ENCODE measurements at places on chromosomes 2 and 18. TPM values are rescaled to one million over a fixed set of nuclear protein-coding genes. Genes with fewer than 3 reads are reported as not detected.

- H3K27me3 ChIP-seq: no peaks in the 10 kb centered on the region
- no peak overlapping the region for H3K4me3 ChIP-seq
- no peaks in the 10 kb centered on the region for H3K36me3 ChIP-seq
- peak; percentile 22 for DNase-seq
- peaks cover 2% of the 10 kb centered on the region for H3K4me1 ChIP-seq
- H3K27ac ChIP-seq: no peak overlapping the region
These were observed 467.2 kb downstream of the LRRTM4 start for GRCh38 chr2:77054938-77055337.

DNA sequence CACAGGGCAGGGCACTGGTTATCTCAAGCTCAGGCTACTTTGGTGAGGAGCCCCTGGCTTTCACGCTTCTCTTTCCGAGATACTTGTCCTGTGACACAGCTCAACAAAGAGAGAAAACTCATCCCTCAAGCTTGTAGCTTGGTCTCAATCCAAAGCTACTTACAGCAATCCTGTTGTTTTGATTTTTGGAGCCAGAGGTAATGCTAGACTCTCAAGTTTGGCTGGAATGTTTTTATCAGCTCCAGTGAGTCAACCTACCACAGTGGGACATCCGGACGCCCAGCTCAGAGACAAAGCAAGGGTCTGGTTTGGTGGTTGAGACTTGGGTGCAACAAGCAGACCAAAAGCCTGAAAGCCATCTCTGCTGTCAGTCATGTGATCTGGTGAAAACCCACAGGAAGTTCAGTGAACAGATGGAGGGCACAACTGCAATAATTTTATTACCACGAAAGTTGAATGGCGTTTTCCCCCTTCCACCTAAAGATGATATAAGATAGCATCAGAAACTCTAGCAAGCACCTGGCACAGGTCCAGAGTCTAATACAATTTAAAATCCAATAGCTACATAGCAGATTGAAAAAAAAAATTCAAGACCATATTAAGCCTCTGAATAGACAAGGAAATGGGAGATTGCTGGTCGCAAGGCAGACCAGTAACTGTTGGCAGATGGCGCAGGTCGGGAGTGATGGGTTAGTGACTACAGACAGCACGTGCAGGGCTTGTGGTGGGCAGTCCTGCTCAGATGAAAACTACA, 102.3 kb upstream of the SMAD7 start:
- DNase-seq: no peak
- H3K4me1 ChIP-seq: no peaks in the 10 kb centered on the region
- H3K27ac ChIP-seq: no peak overlapping the region
- no peaks in the 10 kb centered on the region for H3K36me3 ChIP-seq
- no peaks in the 10 kb centered on the region for H3K27me3 ChIP-seq
- H3K4me3 ChIP-seq: no peak overlapping the region

- H3K4me3 ChIP-seq: no peak overlapping the region
- no peaks in the 10 kb centered on the region for H3K36me3 ChIP-seq
- H3K27ac ChIP-seq: no peak overlapping the region
- no peak for DNase-seq
These were observed 286.9 kb downstream of the TMX3 start for GRCh38 chr18:68427951-68428401.

GRCh38 chr18:13048061-13048595, 57.0 kb downstream of the CEP192 start:
- no peak overlapping the region for H3K27ac ChIP-seq
- H3K36me3 ChIP-seq: peaks cover 18% of the 10 kb centered on the region
- H3K4me1 ChIP-seq: no peaks in the 10 kb centered on the region
- DNase-seq: no peak
- no peaks in the 10 kb centered on the region for H3K27me3 ChIP-seq

- no peak overlapping the region for H3K27ac ChIP-seq
- no peaks in the 10 kb centered on the region for H3K36me3 ChIP-seq
- H3K4me3 ChIP-seq: no peak overlapping the region
These were observed 29.1 kb downstream of the STK25 start for GRCh38 chr2:241479026-241479898.

GRCh38 chr2:222672068-222672401, 577 bp downstream of the MOGAT1 start:
- H3K27me3 ChIP-seq: no peaks in the 10 kb centered on the region
- DNase-seq: no peak
- H3K36me3 ChIP-seq: no peaks in the 10 kb centered on the region

DNA sequence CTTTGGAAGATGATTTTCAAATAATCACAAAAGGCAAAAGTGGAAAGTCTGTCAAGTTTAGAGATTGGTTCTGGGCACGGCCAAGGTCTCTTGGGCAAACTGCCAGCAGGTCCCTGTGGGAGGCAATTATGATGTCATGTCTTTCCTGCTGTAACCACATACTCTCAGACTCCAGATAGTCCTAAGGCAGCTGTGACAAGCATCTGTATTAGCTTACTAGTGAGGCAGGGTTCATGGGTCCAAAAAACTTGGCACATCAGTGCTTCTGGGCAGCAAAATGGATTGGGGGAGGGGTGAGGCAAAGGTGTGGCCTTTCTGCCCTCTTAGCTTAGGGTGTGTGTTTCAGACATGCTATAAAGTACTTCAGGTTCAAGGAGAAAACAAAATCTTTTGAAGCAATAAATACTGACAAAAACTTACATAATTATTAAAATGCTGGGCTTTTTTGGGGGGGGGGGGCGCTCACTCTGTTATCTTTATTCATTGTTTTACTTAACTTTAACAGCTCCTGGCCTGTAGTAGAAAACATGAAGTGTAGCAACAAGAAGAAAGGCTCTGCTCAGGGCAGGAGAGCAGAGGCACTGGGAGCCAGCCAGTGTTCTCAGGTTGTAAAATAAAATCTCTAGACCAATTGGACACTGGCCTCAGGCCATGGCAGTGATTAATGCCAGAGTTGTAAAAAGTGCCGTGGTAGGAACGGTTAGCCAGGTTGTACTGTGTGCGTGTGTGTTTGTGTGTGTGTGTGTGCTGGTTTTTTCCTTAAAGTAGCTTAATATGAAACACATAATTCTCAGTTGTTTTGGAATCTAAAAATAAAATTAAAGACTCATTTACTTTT, 14.3 kb upstream of the TANC1 start:
- H3K27ac ChIP-seq: peak overlapping the region; percentile 46
- no peaks in the 10 kb centered on the region for H3K36me3 ChIP-seq
- H3K4me1 ChIP-seq: peaks cover 6% of the 10 kb centered on the region
- no peaks in the 10 kb centered on the region for H3K27me3 ChIP-seq
- H3K4me3 ChIP-seq: no peak overlapping the region

DNA sequence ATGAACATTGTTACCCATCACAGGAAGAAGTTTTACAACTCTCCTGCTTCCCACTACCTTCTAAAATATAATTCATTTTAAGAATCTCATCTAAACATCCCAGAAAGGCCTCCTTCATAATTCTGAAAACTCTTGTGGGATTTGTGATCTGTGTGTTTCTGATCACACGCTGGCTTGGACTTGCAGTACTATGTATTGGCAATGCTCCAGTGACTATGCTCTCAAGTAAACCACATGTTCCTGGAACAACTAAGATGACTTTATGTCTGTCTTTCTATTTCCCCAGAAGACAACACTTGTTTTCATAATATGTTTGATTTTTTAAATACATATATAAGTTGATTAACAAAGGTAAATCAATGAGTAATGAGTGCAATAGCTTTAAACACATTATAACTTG, 376.6 kb upstream of the NETO1 start:
- no peak overlapping the region for H3K4me3 ChIP-seq
- H3K27ac ChIP-seq: no peak overlapping the region
- no peaks in the 10 kb centered on the region for H3K4me1 ChIP-seq
- H3K27me3 ChIP-seq: no peaks in the 10 kb centered on the region
- H3K36me3 ChIP-seq: no peaks in the 10 kb centered on the region

- peak within 1 kb of the TSS; percentile 97 for H3K27ac ChIP-seq
- DNase-seq: peak; percentile 86
- H3K4me3 ChIP-seq: peak within 1 kb of the TSS; percentile 83
- H3K4me1 ChIP-seq: peaks cover 12% of the 10 kb centered on the region
- no peaks in the 10 kb centered on the region for H3K36me3 ChIP-seq
These were observed at the start of gene ADNP2 for GRCh38 chr18:80108739-80109675. Gene ADNP2 (plus strand): TSS chr18:80109262. CDS start chr18:80117543, 8,281 bp downstream.

- no peak overlapping the region for H3K4me3 ChIP-seq
- no peak overlapping the region for H3K27ac ChIP-seq
- H3K4me1 ChIP-seq: peaks cover 1% of the 10 kb centered on the region
- DNase-seq: peak; percentile 36
- no peaks in the 10 kb centered on the region for H3K36me3 ChIP-seq
These were observed 359.3 kb downstream of the IRS1 start for GRCh38 chr2:226440127-226440918.

DNA sequence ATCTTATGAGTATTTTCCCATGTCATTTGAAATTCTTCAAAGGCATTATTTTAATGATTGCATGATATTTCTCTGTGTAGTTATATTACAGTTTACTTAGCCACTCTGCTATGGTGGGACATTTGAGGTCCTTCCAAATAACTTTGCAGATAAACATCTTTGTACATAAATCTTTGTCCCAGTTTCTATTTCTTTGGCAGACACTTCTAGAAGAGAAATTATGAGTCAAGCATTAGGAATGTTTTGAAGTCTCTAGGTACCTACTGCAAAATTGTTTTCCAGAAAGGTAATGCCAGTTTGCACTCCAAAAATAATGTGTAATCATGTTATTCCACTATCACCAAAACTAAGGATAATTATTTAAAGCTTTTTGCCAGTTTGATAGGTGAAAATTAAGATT, 149.7 kb downstream of the EN1 start:
- DNase-seq: no peak
- no peaks in the 10 kb centered on the region for H3K36me3 ChIP-seq
- H3K4me1 ChIP-seq: no peaks in the 10 kb centered on the region
- H3K27ac ChIP-seq: no peak overlapping the region
- H3K27me3 ChIP-seq: no peaks in the 10 kb centered on the region

- H3K27me3 ChIP-seq: peaks cover 98% of the 10 kb centered on the region
- H3K4me3 ChIP-seq: no peak overlapping the region
- peaks cover 15% of the 10 kb centered on the region for H3K4me1 ChIP-seq
- H3K27ac ChIP-seq: no peak overlapping the region
- DNase-seq: no peak
These were observed 46.6 kb upstream of the ATP6V1B1 start for GRCh38 chr2:70888923-70889715.

GRCh38 chr18:64210401-64210949, 61.6 kb upstream of the LINC00305 start:
- no peak overlapping the region for H3K4me3 ChIP-seq
- no peaks in the 10 kb centered on the region for H3K27me3 ChIP-seq
- H3K27ac ChIP-seq: no peak overlapping the region
- no peaks in the 10 kb centered on the region for H3K4me1 ChIP-seq
- no peak for DNase-seq

DNA sequence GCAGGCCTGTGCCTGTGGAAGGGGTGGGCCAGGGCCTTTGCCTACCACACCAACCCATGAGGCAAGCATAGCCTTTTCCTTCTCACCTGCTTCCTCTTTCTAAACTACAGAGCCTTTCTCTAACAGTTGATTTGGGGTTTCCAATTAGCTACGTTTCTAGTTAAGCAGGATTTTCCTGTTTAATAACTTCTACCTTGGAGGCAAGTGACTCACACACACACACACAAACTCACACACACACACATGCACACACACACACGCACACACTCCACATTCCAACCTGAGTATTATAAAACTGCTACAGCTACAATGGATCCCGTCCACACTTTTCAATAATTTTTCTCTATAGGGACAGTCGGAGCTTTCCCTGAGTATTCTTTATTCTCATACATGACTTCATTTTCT, 84.9 kb downstream of the SOX11 start:
- no peak overlapping the region for H3K4me3 ChIP-seq
- H3K27me3 ChIP-seq: no peaks in the 10 kb centered on the region
- peaks cover 2% of the 10 kb centered on the region for H3K4me1 ChIP-seq
- no peaks in the 10 kb centered on the region for H3K36me3 ChIP-seq

DNA sequence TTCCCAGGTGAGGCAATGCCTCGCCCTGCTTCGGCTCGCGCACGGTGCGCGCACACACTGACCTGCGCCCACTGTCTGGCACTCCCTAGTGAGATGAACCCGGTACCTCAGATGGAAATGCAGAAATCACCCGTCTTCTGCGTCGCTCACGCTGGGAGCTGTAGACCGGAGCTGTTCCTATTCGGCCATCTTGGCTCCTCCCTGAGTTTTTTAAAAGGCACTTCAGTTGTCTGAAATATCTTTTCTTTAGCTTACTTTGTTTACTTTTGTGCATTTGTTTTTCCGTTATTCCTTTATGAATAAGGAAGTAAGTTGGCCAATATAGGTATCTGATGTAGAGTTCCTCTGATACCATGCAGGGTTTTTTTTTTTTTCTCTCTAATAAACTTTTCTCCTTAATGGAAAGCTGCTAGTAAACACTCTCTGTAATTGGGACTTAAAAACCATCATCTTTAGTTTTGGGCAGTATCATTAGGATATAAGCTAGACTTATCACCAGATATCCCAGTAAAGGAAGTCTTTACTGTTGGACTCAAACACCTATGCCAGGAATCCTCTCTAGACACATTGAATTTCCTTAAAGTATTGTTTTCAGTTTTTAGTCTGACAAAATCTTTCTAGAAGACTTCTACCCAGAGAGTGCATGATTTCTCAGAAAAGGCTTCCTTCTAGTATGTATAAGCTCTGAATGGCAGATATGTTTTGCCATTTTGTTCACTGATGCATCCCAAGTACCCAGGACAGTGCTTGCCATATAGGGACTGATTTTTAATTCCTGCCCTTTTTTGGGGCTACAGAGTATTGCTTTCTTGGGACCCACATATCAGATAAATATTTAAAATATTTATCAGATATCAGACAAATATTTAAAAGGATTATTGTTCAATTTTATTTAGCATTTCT, 35.8 kb upstream of the DYSF start:
- DNase-seq: peak; percentile 23
- H3K36me3 ChIP-seq: peaks cover 5% of the 10 kb centered on the region
- no peak overlapping the region for H3K4me3 ChIP-seq
- no peaks in the 10 kb centered on the region for H3K27me3 ChIP-seq

- H3K27me3 ChIP-seq: peaks cover 4% of the 10 kb centered on the region
- no peak overlapping the region for H3K27ac ChIP-seq
- H3K4me3 ChIP-seq: no peak overlapping the region
- no peak for DNase-seq
- H3K4me1 ChIP-seq: peaks cover 5% of the 10 kb centered on the region
These were observed 96.2 kb downstream of the GALNT3 start for GRCh38 chr2:165697748-165698443.

DNA sequence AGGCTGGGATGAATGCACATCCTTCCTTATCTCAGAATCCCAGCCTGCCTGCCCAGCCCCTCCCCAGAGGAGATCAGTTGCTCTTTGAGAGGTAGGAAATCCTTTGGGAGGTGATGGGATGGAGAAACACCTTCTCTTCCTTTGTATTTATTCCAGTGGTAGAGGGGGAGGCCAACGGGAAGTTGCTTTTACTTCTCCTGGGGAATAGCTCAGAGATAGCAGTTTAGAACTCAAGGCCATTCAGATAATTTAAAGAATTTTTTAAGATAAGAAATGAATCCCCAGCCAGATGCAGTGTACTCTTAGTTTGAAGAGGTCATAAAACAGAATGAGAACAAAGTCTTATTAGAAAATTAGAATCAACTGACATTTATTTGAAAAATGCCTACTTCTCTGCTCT, 67.4 kb upstream of the PPM1B start:
- no peaks in the 10 kb centered on the region for H3K4me1 ChIP-seq
- H3K4me3 ChIP-seq: no peak overlapping the region
- no peaks in the 10 kb centered on the region for H3K27me3 ChIP-seq
- DNase-seq: no peak
- H3K27ac ChIP-seq: no peak overlapping the region
- no peaks in the 10 kb centered on the region for H3K36me3 ChIP-seq

The MAP3K20 gene
- 71.6 TPM for total RNA-seq

The TMEM163 gene
- 5.8 TPM for total RNA-seq

The STAT4 gene
- 11.5 TPM for total RNA-seq

The CHST9 gene
- 13.6 TPM for total RNA-seq

The SCYGR4 gene
- not detected for total RNA-seq

The UGT1A3 gene
- not detected for total RNA-seq

The SANBR gene
- total RNA-seq: 27.3 TPM

The TXNDC2 gene
- total RNA-seq: 0.12 TPM

The PNKD gene
- total RNA-seq: 83.8 TPM

The FLACC1 gene
- total RNA-seq: 8.6 TPM

The TYMS gene
- total RNA-seq: 7.6 TPM

Measured in lung (tissue), 17 donors.